ENCODE measurements at places on chromosomes 1 and 21. TPM values are rescaled to one million over a fixed set of nuclear protein-coding genes. Genes with fewer than 3 reads are reported as not detected.

Gene ATP1A2
- total RNA-seq, result 114 TPM

Gene ARL8A
- 79.8 TPM for total RNA-seq

DNA sequence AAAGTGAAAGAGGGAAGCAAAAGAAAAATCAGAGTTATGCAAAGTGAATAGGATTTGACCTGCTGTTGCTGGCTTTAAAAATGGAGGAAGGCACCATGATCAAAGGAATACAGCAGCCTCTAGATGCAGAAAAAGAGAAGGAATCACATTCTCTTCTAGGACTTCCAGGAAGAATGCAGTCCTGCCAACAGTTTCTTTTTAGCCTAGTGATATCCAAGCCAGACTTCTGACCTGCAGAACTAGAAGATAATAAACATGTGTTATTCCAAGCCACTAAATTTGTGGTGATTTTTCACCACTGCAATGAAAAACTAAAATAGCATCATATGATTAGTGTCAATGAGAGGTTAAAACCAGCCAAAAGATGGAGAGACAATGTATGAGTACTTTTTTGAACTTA is 101.9 kb upstream of the ADAMTS5 start:
- DNase-seq, result no peak

DNA sequence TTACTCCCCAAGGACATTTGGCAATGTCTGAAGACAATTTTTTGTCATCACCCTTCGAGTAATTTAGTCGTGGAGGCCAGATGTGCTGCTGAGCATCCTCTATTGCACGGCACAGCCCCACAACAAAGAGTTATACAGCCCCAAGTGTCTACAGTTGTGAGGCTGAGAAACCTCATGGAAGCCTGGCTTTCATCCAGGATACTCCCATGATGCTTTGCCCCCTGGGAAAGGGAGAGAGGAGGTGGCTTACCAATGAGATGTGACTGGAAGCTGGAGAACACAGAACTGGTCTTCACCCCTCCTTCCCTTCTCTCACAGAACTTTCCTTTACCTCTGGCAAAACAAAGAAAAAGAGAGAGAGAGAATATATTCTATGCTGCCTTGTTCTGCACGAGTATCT is 150.9 kb upstream of the VAMP3 start:
- DNase-seq, result no peak

- no peak for DNase-seq
Measured at GRCh38 chr1:67843331-67843730, 10.1 kb upstream of the GNG12 start.

DNA sequence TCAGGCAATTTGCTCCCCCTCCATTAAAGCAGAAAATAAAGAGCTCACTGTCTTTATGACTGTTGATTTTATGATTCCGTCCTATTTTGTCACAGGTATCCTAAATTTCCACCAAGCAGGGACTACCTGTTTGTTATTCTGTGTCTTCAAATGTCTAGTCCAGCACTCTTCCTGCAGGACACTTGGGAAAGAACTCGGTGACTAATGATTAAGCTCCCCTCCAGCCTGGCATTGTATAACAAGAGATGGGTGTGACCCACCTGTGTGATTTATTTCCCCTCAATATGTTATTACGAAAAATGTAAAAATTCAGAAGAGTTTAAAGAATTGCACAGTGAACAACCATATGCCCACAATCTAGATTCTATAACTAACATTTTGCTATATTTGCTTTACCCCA is 42.9 kb upstream of the LRRN2 start:
- no peak for DNase-seq
